ENCODE measurements at places on chromosomes 7 and 10.
A peak's percentile ranks its signal among the peaks of the same experiment; 100 is the strongest.

DNA sequence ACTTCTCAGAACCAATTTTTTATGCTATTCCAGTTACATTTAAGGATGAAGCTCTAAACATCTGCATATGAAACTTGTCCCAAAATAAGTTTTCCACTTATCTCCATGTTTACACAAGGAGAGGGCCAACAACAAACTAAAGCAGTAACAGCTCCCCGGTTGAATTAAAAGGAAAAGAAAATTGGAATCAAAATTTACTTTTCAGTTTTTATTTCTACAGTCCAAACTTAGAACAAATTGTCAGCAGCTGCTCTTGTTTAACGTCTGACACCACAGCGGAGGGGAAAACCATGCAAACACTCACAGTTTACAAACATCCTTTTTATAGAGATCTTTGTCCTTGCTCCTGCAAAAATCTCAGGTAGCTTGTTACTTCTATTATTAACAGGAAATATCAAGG lies 101.3 kb downstream of the COL28A1 start:
- H3K27ac ChIP-seq = no peak overlapping the region
- H3K4me3 ChIP-seq = no peak overlapping the region
- DNase-seq = no peak
- H3K4me1 ChIP-seq = peaks cover 22% of the 10 kb centered on the region

DNA sequence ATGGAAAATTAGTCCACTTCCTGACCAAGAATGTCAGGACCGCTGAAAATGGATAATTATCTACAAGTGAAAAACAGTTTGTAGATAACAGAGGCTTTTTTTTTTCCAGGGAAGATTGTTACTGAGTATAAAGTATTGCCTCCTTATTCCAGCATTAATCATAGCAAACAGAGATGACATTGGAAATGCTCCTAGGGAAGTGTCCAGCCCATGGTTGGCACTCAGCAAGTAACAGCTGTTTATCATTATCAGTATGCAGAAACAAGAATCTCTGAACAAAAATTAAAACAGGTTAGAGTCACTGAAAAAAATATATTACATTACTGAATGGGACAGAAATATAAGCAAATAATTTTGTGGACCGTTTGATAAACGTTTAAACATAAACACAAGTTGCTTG lies 14.6 kb downstream of the FGL2 start:
- H3K4me3 ChIP-seq = no peak overlapping the region
- no peaks in the 10 kb centered on the region for H3K36me3 ChIP-seq
- no peaks in the 10 kb centered on the region for H3K27me3 ChIP-seq
- DNase-seq = no peak
- no peak overlapping the region for H3K27ac ChIP-seq

- H3K27ac ChIP-seq = peak overlapping the region; percentile 91
- DNase-seq = no peak
- H3K36me3 ChIP-seq = peaks cover 2% of the 10 kb centered on the region
- H3K4me3 ChIP-seq = peak overlapping the region; percentile 88
- peaks cover 12% of the 10 kb centered on the region for H3K4me1 ChIP-seq
These were observed 1.6 kb downstream of the NUP42 start for GRCh38 chr7:23183279-23184012.

GRCh38 chr10:113907166-113907565 lies 52.7 kb downstream of the NHLRC2 start:
- H3K4me3 ChIP-seq = no peak overlapping the region
- no peak for DNase-seq
- no peaks in the 10 kb centered on the region for H3K4me1 ChIP-seq
- H3K27ac ChIP-seq = no peak overlapping the region
- H3K27me3 ChIP-seq = no peaks in the 10 kb centered on the region
- H3K36me3 ChIP-seq = peaks cover 24% of the 10 kb centered on the region

- H3K4me1 ChIP-seq = peaks cover 18% of the 10 kb centered on the region
- DNase-seq = no peak
- no peaks in the 10 kb centered on the region for H3K27me3 ChIP-seq
- H3K27ac ChIP-seq = peak overlapping the region; percentile 46
- H3K36me3 ChIP-seq = peaks cover 6% of the 10 kb centered on the region
- H3K4me3 ChIP-seq = no peak overlapping the region
These were observed 88.0 kb downstream of the PLXDC2 start for GRCh38 chr10:19904202-19904661.

- peaks cover 8% of the 10 kb centered on the region for H3K36me3 ChIP-seq
- no peak for DNase-seq
- H3K27me3 ChIP-seq = no peaks in the 10 kb centered on the region
These were observed 647.7 kb upstream of the GALNT17 start for GRCh38 chr7:70484255-70484654.

DNA sequence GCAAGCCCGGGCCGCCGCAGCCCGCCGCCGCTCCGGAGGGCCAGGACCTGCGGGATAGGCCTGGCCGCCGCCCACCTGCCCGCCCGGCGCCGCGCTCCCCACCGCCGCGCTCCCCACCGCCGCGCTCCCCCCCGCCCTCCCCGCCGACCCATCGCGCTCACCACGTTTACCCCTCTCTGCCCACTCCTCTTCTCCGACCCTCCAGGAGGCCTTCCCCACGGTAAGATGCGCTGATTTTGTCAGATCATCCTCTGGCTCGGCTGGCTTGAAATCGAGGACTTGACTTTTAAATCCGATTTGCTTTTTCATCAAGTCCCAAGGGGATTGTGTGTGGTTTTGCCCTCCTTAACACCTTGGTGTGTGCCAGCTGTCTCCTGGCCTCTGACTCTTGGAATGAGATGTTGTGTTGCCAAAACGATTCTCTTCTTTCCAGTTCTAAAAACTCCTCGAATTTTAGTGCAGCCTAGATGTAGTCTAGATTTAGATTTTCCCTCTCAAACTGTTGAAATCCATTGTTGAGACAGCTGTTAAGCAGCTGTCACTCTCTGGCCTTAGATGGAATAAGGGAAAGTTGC lies 738 bp downstream of the POM121 start:
- no peak for DNase-seq
- H3K4me1 ChIP-seq = peaks cover 11% of the 10 kb centered on the region
- peak overlapping the region; percentile 100 for H3K4me3 ChIP-seq
- no peaks in the 10 kb centered on the region for H3K27me3 ChIP-seq

DNA sequence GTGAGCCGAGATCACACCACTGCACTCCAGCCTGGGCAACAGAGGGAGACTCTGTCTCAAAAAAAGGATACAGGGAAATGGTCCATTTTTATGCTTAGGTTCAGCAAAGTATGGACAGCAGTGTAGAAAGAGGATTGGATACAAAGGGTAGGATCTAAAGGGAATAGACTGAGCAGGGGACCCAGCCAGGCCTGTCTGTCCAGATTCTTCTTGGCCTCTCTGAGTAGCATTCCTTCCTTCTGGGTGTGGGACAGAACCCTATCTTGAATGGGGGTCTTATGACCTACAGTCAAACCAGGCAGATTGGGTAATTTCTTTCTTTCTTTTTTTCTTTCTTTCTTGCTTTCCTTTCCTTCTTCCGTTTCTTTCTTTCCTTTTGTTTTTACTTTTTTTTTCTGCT lies 25.6 kb downstream of the SH2B2 start:
- H3K4me1 ChIP-seq = peaks cover 1% of the 10 kb centered on the region
- DNase-seq = no peak
- peaks cover 6% of the 10 kb centered on the region for H3K36me3 ChIP-seq
- no peak overlapping the region for H3K27ac ChIP-seq
- no peak overlapping the region for H3K4me3 ChIP-seq

DNA sequence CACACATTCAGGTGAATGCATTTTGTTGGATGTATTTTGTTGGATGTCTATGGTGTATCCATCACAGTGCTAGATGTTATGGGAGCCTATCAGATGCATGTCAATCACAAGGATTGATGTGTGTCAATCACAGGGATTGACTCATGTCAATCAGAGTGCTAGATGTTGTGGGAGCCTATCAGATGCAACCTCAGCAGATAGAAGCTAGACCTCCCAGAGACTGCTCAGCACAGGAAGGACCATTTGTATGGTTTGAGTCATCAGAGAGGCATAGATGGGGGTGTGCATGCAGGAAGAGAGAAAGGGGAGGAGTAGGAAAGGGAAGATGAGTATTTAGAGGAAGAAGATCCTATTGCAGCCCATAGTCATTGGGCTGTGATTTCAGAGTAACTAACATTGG lies 48.3 kb upstream of the PITRM1 start:
- no peaks in the 10 kb centered on the region for H3K27me3 ChIP-seq
- no peaks in the 10 kb centered on the region for H3K36me3 ChIP-seq
- no peak overlapping the region for H3K27ac ChIP-seq
- no peaks in the 10 kb centered on the region for H3K4me1 ChIP-seq
- DNase-seq = no peak

DNA sequence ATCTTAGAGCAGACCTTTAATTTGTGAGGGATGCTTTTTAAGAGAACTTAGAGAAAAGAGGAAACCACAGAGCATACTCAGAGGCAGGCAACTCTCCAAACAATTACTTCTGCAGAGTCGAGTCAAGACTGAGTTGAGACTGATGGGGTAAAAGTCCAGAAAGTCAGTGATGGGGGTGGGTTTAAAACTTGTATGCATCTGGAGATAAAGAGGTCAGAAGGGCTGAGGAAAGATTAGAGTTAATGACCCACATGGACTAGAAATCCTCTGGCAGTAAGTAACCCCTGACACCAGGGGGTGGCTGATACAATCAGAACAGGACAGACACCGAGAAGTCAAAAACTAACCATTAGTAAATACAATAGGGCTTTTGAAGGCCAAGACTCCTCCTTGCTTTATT lies 42.4 kb upstream of the SEPTIN7 start:
- peak overlapping the region; percentile 34 for H3K4me3 ChIP-seq
- no peaks in the 10 kb centered on the region for H3K36me3 ChIP-seq
- peak overlapping the region; percentile 76 for H3K27ac ChIP-seq
- peaks cover 56% of the 10 kb centered on the region for H3K4me1 ChIP-seq
- DNase-seq = no peak
- no peaks in the 10 kb centered on the region for H3K27me3 ChIP-seq

GRCh38 chr10:2861632-2862210 lies 205.6 kb upstream of the PFKP start:
- no peak overlapping the region for H3K4me3 ChIP-seq
- H3K27ac ChIP-seq = no peak overlapping the region
- peaks cover 5% of the 10 kb centered on the region for H3K27me3 ChIP-seq

- DNase-seq = no peak
- H3K27ac ChIP-seq = no peak overlapping the region
- H3K36me3 ChIP-seq = no peaks in the 10 kb centered on the region
- H3K27me3 ChIP-seq = peaks cover 84% of the 10 kb centered on the region
- H3K4me1 ChIP-seq = peaks cover 2% of the 10 kb centered on the region
- no peak overlapping the region for H3K4me3 ChIP-seq
These were observed 75.8 kb upstream of the PAX2 start for GRCh38 chr10:100669616-100670015.

- no peaks in the 10 kb centered on the region for H3K36me3 ChIP-seq
- H3K4me3 ChIP-seq = no peak overlapping the region
- peaks cover 11% of the 10 kb centered on the region for H3K27me3 ChIP-seq
- no peak for DNase-seq
These were observed 40.7 kb upstream of the ZMIZ1 start for GRCh38 chr10:79028056-79028430.

- DNase-seq = no peak
- H3K4me3 ChIP-seq = no peak overlapping the region
- no peaks in the 10 kb centered on the region for H3K36me3 ChIP-seq
These were observed 117.4 kb upstream of the STARD3NL start for GRCh38 chr7:38060637-38061036.

DNA sequence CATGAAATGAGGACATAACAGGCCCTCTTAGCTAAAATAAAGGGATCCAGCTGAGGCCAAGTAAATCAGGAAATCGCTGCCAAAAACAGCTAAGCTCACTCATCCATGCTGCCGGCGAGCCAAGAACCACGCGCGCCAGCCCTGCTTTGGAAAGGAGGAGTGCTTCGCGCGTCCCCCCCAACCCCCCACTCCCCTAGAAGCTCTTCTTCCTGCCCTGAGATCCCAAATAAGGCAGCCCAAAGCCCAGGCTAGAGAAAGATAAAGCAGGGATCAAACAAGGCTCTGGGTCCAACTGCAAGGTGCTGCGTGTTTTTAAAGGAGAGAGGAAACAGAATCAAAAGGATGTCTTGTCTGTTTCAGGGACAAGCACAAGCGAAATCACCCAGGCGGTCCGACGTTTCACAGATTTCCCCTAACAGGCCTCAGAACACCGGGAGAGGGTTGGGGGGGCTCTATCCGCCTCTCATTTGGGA lies 168.3 kb upstream of the AUTS2 start:
- H3K27me3 ChIP-seq = peaks cover 36% of the 10 kb centered on the region
- DNase-seq = no peak
- peaks cover 1% of the 10 kb centered on the region for H3K36me3 ChIP-seq
- H3K4me1 ChIP-seq = peaks cover 2% of the 10 kb centered on the region
- no peak overlapping the region for H3K27ac ChIP-seq

DNA sequence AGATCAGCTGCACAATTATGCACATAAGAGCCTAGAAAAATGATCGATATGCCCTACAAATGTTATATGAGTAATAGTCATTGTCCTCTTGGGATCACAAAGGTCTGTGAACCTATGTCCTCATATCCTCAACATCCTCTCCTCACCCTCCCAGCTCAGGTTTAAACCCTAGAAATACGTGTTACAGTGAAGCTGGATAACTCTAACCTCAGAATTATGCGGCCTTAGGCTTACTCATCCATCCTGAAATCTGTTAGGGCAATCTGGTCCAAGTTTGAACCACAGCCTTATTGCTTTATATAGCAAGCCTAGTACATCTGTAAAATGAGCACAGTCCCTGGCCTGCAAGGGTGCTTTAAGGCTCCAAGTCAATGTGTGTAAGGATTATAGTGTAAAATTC lies 84.2 kb upstream of the FRMD4A start:
- H3K27me3 ChIP-seq = peaks cover 6% of the 10 kb centered on the region
- no peak overlapping the region for H3K27ac ChIP-seq
- DNase-seq = no peak
- H3K36me3 ChIP-seq = no peaks in the 10 kb centered on the region

- peak overlapping the region; percentile 94 for H3K4me3 ChIP-seq
- H3K27me3 ChIP-seq = peaks cover 11% of the 10 kb centered on the region
- peaks cover 3% of the 10 kb centered on the region for H3K36me3 ChIP-seq
- H3K4me1 ChIP-seq = peaks cover 14% of the 10 kb centered on the region
- H3K27ac ChIP-seq = peak overlapping the region; percentile 96
These were observed 564 bp downstream of the PDSS1 start for GRCh38 chr10:26697922-26698608.

DNA sequence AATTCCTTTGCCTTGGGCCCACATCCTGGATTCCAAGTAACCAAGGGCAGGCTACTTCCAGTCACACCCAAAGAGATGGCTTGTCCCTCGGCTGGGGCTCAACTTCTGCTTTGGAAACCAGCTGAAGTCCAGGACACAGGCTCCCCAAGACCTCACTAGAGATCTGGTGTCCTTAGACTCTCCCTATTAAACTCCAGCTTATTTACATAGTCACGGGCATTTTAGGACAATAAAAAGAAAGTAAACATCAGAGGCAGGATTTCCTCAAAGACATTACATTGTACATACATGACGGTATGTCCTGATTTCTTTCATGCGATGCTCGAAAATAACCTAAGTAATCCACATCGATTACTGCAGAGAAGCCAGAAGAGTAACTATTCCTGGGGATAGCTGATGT lies 461.5 kb upstream of the C7orf33 start:
- no peaks in the 10 kb centered on the region for H3K4me1 ChIP-seq
- H3K27me3 ChIP-seq = no peaks in the 10 kb centered on the region
- no peak overlapping the region for H3K4me3 ChIP-seq
- no peak for DNase-seq

Data from progenitor cell of endocrine pancreas (in vitro differentiated cells).